ENCODE measurements at places on chromosomes 5 and 9.

DNA sequence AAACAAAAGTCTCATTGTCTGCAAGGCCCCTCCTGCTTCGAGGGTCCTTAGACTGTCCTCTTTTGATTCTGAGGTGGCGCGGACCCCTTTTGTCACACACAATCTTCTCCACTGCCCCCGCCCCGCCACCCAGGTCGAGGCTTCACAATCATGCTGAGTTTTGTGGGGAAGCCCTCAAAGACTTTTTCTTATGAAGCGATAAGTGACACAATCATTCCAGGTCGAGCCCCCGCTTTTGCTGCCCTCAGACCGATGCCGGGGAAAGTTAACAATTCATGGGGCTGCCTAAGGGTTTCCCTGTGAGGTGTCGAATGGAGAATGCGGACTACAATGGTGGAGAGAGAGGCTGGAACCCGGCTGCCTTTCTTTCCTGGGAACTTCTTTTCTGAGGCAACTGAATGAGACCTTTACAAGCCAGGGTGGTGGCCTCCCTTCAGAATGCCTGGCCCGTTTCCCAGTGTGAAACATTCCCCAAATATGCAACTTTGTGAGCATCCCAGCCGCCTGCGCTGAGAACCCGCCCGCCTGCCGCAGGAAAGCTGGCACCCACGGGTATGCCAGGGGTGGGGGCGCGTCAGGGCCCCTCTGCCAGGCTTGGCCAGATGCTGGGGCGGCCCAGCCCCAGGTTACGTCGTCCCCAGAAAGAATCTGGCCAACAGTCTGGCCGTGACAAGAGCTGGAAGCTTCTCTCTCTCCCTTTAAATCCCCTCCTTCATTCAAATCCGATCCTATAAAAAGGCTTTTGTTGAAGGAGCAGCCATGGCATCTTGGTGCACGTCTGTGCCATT is 71.9 kb downstream of the MAP1B start:
- DNase-seq = peak; percentile 95

DNA sequence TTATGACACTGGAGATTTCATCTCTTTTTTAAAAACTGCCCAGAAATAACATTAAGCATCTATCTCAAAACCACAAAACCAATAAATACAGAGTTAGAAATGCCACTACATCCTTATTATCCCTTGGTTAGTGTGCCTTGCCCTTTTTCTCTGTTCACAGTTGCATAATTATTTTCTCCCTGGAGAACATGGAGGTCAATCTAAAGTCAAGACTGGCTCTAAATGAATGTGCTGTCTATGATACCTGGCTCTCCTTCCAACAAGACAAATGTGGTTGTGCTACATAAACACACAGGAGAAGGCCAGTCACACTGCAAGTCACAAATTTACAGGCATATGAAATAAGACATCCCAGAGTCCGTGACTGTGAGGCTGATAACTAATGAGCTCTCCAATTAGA is 2.8 kb downstream of the FBN2 start:
- no peak for DNase-seq

- DNase-seq = no peak
These were observed 168.4 kb upstream of the FSTL4 start for GRCh38 chr5:133780619-133781280.

DNA sequence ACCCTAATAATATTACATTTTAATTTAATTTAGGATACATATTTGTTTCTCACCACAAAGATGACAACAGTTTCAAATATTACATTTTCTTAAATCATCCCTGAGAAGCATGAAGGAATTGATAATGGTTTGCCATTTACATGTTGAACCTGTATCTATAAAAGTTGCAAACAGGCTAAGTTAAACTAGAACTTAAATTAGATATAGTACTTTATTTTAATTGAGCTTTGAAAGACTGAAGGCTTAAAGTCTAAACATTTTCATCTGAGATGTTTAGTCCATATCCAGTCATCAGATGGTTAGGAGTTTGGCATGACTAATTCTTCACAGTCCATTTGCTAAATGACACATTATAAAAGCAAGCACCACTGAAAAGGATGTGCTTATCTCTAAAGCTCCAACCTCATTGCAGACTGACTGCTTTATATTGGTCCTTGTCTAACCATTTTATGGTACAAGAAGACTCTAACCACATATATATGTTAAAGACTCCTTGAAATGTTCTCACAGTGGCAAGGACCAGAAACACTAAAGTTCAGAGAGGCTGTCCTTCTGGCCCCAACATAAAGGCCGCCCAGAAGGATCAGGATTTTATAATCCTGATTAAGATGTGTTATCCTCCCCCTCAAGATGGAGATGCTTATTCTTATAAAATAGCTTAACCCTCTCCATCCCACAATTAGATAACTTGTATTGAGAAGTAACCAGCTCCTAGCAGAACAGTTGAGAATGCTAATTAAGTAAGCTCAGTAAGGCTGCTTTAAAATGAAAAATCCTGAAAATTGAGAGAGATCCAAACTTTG is 25.8 kb downstream of the WNT8A start:
- DNase-seq = peak; percentile 10

- no peak for DNase-seq
These were observed 124.9 kb downstream of the FGF1 start for GRCh38 chr5:142561029-142561428.

- peak; percentile 83 for DNase-seq
These were observed 70.7 kb upstream of the RNF38 start for GRCh38 chr9:36470643-36471290.

DNA sequence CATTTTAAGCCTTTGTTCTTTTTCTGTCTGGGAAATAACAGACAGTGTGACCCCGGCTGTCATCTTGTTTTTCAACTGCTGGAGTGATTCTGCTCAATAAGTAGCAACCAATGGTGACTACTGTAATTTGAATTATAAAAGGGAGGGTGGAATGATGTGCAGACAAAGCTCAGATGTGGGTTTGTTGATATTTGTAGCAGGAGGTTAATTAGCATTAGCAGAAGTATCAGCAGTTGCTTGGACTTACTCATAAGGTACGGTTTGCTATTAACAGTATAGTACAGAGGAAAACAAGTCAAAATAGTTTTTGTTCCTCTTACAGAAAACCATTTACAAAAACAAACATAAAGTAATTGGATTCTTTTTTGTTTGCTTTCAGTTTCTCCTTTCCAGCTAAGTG is 140.4 kb downstream of the TUSC1 start:
- no peak for DNase-seq

DNA sequence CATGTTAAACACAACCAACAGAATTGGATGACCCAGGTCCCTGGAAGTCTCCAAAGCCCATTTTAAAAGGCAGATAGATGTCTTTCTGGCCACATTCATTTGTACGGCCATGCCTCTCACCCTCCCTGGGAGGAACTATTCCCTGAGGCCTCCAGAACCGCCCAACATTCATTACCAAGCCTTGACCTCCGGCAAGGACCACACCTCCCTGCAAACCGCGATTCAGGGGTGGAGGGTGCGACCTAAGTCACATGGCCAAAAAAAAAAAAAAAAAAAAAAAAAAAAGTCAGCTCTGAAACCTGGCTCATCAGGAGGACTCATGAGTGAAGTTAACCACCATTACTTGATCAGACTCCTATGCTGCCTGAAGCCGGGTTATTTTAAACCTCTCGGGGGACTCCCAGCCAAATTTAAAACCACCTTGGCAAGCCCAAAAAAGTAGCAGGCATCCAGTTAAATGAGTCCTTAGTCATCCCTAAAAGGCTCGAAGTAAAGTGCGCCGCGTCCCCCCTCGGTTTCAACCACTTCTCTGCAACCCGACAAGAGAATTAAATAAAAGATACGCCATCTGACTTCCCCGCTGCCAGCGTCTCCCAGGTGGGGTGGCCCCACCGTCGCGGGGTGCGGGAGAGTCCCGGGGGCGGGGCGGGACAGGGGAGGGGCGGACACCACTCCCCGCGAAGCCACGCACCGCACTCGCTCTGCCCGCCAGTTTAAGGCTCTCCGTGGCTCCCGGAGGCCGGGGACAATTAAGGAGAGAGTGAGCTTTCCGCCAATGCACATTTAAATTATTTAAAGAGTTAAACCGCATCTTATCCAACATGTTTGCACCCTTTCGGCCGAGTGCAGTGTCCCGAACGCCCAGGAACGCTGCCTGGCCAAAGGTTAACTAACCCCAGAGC is 2.3 kb downstream of the KLF9 start:
- peak; percentile 97 for DNase-seq

GRCh38 chr5:135322271-135322670 is 76.8 kb downstream of the MACROH2A1 start:
- DNase-seq = no peak
